ENCODE measurements at places on chromosomes 2 and 18.

GRCh38 chr2:127358044-127358443 is 29.7 kb downstream of the MAP3K2 start:
- no peak for DNase-seq

GRCh38 chr2:19881221-19881907 is 20.4 kb downstream of the TTC32 start:
- DNase-seq = no peak

DNA sequence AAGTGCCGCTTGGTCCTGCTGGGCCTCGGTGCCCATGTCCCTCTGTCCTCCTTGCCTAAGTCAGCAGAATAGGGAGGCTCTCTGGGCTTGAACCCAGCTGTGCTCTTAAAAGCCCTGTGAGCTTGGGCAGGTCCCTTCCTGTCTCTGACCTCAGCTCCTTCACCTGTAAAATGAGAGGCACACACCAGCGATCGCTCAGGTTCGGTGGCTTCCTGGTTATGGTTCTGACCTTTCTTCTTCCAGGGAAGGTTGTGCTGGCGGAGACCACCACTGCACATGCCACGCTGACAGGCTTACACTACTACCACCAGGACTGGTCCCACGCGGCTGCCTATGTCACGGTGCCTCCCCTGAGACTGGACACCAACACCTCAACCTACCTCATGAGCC is 36.1 kb upstream of the MAPRE3 start:
- no peak for DNase-seq

GRCh38 chr2:202376460-202377206 is 506 bp downstream of the BMPR2 start:
- DNase-seq = peak; percentile 52

DNA sequence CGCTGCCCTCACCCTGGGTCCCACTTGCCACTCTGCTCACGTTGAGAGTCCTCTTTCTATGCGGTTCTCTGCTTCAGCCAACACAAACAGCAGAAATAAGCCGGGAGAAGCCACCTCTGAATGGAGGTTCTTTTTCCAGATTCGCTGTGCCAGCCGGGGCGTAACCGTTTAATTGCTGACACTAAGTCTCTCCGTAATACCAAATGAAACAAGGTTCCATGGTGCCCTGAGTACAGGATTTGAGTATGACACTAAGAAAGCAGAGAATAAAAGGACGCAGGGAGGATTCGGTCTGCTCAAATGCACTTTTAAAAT is 37.6 kb downstream of the CTIF start:
- DNase-seq = no peak

GRCh38 chr2:84861539-84861938 is 19.3 kb downstream of the TRABD2A start:
- DNase-seq = no peak

DNA sequence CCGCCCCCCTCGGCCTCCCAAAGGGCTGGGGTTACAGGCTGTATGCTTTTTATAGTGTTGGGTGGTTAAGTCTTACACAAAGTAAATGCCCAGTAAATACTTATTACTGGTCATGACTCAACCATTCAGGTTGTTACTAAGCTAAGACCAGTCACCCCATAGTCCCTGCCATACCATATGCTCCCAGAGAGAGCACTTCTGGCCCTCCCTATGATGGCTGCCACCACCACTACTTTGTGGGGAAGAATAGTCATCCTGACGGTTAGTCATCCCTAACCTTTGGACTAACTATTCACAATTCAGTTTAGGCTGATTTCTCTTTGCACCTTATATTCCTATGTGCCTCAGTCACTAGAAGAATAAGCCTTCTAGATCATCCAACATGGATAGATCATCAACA is 42.0 kb upstream of the MSH2 start:
- no peak for DNase-seq

DNA sequence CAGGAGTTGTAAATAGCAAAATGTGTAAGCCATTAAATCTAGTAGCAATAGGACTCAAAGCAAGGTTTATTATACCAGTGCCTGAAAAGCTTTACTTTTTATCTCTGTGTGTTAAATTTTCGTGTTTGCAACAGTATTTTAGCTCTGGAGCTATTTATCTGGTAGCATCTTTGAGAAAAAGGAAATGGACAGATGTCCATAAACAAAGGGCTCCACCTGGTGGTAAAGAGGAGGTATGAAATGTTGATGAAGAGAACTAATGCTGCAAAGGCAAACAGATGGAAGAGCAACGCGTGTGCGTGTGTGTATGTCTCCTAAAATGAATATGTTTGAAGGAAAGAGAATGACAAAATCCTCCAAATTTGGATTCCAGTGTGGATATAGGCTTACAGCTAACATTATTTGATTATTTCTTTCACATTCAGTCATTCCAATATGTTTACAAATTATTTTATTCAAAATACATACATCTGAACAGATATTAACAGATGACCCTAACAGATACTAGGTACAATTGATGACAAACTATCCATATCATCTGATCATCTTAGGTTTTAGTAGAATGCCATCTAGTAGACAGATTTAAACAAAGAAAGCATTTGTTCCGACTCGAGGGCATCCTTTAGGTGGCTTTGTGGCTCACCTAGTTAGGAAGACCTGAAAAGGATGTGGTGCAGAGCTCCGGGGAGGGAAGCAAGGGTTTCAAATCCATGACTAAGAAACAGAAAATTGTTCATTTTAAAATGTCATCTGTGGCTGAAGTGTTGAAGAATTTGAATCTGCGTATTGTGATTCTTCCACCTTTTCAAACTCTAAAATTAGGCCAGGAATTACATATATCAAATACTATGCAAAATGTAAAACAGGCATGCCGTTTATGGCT is 383.3 kb downstream of the MTX2 start:
- no peak for DNase-seq

- no peak for DNase-seq
These were observed 9.3 kb downstream of the RHOB start for GRCh38 chr2:20456116-20456571.

- DNase-seq = no peak
These were observed 39.3 kb upstream of the NRXN1 start for GRCh38 chr2:51071191-51071590.

- DNase-seq = no peak
These were observed 7.8 kb downstream of the CCDC74A start for GRCh38 chr2:131535526-131535925.

GRCh38 chr18:56146565-56146964 is 491.8 kb downstream of the TXNL1 start:
- DNase-seq = no peak

- no peak for DNase-seq
These were observed 202.1 kb downstream of the ANKRD30B start for GRCh38 chr18:14949800-14950664.

DNA sequence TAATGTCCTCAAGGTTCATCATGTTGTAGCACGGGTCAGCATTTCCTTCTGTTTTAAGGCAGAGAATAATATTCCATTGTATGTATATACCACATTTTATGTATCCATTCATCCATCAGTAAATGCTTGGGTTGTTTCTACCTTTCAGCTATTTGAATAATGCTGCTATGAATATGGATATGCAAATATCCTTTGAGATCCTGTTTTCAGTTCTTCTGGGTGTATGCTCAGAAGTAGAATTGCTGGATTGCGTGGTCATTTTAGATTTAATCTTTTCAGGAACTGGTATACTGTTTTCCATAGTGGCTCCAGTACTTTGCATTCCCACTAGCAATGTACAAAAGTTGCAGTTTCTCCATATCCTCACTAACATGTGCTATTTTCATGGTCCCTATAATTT is 13.4 kb upstream of the ASB1 start:
- no peak for DNase-seq

DNA sequence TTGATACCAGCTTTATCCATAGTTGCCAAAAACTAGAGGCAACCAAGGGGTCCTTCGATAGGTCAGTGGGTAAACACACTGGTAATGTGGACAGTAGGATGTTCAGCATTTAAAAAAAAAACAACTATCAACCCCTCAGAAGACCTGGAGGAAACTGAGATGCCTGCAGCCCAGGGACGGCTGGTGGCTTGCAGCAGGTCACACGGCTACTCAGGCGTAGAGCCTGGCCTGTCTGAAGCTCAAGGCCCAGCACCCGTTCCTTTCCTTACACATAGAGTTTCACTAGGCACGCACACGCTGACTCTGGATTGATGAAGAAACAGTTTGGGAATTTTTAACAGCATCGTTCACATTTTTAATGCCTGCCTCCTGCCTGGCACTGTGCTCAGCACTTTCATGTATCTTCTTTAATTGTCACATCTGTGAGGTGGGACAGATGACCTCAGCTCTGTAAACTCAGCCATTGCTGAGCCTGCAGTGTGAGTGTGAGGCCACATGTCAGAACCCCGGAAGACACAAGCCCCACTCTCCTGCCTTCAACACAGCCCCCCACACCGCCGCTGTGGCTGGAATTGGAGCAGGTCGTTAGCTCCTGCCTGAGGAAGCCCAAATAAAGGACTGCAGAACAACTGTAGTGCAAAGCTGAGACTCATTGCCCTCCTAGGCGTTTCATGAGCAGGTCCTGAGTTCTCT is 40.7 kb downstream of the TRAPPC12 start:
- no peak for DNase-seq

GRCh38 chr2:74603282-74604000 is 44.7 kb downstream of the M1AP start:
- no peak for DNase-seq

GRCh38 chr2:27054721-27055120 is 3.3 kb downstream of the AGBL5 start:
- no peak for DNase-seq

DNA sequence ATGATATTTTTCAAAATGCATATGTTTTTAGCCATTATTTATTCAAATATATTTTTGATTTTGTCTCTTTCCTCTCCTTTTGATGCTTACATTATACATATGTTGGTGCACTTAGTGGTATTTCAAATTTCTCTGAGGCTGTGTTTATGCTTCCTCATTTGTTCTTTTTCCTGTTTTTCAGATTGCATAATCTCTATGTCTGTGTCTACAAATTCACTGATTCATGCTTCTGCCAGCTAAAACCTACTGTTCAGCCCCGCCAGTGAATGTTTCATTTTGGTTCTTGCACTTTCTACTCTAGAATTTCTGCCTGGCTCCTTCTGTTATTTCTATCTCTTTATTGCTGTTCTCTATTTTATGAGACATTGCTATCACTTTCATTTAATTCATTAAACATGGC is 951.7 kb upstream of the CNTNAP5 start:
- DNase-seq = no peak

DNA sequence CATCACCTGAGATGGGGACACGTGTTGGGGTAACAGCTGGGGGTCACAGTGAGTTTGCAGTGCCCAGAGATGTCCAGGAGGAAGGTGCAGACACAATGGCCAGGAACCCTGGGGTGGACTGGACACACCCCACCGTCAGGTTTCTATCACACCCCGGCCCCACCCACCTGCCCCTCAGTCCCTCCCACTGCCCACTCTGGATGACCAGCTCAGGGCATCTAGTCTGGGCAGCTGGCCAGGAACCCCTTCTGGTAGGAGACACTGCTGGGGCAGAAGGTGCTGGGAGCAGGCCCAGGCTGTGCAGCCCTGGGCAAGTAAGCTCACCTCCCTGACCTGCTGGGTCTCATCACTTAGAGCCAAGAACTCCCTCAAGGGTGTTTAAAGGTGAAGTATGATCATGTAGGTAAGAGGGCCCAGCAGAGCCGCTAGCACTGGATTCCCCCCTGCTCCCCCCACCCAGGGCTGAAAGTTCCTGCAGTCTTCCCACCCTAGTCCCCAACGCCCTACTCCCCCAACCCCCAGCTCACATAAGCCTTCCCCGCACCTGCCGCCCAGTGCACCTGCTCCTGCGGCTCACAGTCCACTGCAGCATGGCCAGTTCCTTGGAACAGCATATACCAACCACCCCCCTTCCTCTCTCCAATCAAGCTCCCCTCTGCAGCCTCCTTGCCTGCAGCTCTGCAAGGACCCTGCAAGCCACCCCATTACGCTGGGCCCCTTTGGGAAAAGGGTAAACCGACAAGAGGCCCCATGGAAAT is 17.3 kb downstream of the BIN1 start:
- no peak for DNase-seq

DNA sequence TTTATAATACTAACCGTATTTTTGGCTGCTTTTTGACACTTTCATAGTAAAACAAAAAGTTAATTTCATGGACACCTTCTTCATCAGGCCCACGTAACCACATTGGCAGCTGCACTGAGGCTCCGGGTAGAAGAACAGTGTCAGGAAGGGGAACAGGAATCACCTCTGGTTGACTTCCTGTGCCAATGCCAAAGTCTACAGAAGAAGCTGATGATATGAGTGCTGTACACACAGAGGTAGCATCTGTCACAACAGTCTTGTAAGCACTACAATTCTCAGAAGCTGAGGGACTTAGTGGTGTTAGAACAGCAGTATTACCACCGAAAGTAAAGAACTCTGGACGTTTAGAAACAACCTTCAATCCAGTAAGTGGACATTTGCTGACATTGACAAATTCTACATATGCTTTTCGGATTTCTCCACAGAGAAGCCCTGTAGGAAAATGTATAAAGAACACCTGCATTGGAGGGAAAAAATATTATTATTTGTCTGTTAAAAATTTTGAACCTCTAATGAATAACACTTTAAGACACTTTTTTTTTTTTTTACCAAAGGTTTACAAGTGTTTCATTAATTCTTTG is 85.3 kb downstream of the TRAPPC8 start:
- DNase-seq = no peak

GRCh38 chr2:109257653-109258052 is 128.6 kb downstream of the SH3RF3 start:
- DNase-seq = no peak

GRCh38 chr2:110881908-110882307 is 149.5 kb downstream of the ACOXL start:
- DNase-seq = no peak

DNA sequence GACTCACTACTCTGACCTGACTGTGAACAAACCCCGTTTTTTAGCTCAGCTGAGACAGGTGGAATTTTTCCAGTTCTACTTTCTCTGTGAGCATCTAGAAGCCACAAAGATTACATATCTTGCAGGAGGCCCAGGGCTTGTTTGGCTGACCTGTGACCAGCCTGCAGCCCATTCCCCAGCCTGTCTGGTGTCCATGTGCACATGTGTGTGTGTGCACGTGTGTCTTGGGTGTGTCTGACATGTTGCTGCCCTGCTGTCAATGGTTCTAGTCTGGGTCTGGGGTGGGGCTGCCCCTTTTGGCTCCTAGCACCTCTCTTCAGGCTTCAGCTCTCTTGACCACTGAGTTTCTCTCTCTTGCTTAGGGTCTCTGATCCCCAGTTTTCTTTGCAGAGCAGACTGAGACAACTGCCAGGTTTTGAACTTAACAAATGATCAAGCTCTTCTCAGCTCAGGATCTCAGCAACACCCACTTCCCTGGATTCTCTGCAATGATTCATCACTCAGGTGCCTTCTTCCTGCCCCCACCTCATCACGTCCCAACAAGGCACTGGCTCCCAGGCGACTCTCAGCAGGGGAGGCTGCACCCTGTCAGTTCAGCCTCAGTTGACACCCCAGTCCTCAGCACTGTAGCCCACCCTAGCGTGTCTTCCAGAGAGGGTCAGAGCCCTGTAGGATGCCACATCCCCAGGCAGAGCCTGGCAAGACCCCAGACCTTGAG is 130.3 kb downstream of the CELF4 start:
- DNase-seq = peak; percentile 75
